ENCODE measurements at places on chromosomes 5 and 9.

DNA sequence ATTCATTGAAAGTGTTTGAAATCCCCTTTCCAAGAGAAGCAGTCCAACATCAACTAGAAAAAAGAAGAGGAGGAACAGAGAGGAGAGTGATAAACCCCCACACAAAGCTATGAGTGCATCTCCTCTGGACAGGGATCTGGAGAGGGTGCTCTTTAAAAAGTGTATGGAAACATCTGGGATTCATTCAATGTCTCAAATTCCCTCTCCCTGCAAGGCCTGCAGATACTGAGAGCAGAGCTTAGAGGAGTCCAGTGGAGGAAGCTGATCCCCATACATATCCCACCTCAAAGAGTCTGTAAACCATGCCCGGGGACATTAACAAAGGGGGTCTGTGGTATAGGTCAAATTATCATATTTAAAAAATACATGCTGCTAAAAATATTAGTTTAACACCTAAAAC lies 2.2 kb downstream of the SPOCK1 start:
- no peak for DNase-seq

- DNase-seq, result peak; percentile 22
Measured at GRCh38 chr5:151745071-151745705, 13.2 kb downstream of the ATOX1 start.

GRCh38 chr5:142659405-142659804 lies 26.5 kb downstream of the FGF1 start:
- no peak for DNase-seq

DNA sequence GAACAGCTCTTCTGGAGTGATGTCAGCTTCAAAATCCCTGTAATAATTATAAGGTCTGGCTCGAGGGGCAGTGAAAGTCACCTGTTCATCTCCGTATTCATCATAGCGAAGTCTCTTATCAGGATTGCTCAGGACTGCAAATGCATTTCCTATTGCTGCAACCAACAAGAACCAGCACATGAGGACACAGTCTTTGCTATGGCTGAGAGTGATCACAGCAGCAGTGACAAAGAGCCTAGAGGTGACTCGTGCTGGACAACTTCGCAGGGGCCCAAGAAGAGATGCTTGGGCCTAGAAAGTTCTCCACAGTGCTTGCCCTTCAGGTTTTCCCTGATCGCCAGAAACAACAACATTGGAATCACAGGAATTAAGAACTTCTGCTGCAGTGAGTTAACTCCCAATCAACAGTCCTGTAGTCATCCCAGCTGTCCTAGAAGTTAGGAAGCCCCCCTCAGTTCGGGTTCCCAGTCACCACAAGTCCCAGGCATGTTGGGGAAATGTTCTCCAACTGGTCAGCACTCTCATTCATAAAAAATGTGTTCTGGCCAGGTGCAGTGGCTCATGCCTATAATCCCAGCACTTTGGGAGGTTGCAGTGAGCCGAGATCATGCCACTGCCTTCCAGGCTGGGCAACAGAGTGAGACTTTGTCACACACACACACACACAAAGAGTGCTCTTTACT lies 13.0 kb downstream of the DNAJC18 start:
- DNase-seq, result no peak

- DNase-seq, result no peak
Measured at GRCh38 chr5:90096415-90097081, 313.0 kb downstream of the CETN3 start.
